ENCODE measurements at places on chromosomes 1 and 21. TPM values are rescaled to one million over a fixed set of nuclear protein-coding genes. Genes with fewer than 3 reads are reported as not detected.

The PEA15 gene
- total RNA-seq = 215 TPM

The SYNC gene
- total RNA-seq = 15.3 TPM

The TUFT1 gene
- 16.2 TPM for total RNA-seq

The IGFN1 gene
- 1.2 TPM for total RNA-seq

The PDE9A gene
- total RNA-seq = 23.3 TPM

The SPRR2G gene
- not detected for total RNA-seq
